ENCODE measurements at places on chromosomes 6 and 20.
A peak's percentile ranks its signal among the peaks of the same experiment; 100 is the strongest.

GRCh38 chr6:91317247-91317835, 730.5 kb upstream of the MAP3K7 start:
- no peak for DNase-seq

DNA sequence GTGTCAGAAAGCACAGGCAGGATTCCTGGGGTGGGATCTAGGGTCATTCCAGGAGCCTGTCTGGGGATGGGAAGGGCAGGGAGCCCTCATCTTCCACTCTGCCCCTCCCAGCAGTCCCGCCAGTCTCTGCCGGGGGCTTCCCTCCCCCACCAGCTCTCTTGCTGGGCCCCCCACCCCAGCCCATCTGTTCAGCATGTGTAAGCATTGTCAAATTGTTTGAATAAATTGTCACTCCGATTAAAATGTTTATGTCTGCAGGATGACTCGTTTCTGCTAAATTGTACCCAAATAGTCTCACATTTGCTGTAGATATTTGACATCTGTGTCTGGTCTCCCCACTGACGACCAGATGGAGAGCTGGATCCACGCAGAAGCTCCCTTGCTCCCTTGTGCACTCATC, 257.6 kb downstream of the ANKRD60 start:
- no peak for DNase-seq

DNA sequence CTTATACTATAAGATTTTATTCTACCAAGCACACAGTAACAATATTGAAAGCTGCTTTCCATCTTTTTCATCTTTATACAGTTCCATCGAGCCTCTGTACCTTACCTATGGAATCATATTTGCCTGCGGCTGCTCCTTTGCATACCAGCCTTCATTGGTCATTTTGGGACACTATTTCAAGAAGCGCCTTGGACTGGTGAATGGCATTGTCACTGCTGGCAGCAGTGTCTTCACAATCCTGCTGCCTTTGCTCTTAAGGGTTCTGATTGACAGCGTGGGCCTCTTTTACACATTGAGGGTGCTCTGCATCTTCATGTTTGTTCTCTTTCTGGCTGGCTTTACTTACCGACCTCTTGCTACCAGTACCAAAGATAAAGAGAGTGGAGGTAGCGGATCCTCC, 89.8 kb downstream of the SLC16A10 start:
- DNase-seq, result no peak

DNA sequence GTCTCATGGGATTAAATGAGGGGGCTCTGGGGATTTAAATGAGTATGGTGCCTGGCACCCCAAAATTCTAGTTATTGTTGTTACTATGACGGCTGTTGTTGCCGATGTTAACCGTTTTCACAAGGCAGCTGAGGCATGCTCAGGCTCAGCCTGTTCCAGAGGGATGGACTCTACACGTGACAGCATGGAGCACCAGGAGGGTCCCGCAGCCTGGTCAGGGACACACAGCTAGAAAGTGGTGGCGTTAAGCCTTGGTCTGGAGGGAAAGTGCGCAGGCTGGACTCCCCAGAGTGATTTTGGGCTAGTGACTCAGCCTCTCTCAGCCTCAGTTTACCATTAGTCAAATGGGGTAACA, 7.0 kb downstream of the FAM110A start:
- DNase-seq, result no peak

GRCh38 chr6:38525888-38526287, 113.8 kb downstream of the BTBD9 start:
- no peak for DNase-seq

DNA sequence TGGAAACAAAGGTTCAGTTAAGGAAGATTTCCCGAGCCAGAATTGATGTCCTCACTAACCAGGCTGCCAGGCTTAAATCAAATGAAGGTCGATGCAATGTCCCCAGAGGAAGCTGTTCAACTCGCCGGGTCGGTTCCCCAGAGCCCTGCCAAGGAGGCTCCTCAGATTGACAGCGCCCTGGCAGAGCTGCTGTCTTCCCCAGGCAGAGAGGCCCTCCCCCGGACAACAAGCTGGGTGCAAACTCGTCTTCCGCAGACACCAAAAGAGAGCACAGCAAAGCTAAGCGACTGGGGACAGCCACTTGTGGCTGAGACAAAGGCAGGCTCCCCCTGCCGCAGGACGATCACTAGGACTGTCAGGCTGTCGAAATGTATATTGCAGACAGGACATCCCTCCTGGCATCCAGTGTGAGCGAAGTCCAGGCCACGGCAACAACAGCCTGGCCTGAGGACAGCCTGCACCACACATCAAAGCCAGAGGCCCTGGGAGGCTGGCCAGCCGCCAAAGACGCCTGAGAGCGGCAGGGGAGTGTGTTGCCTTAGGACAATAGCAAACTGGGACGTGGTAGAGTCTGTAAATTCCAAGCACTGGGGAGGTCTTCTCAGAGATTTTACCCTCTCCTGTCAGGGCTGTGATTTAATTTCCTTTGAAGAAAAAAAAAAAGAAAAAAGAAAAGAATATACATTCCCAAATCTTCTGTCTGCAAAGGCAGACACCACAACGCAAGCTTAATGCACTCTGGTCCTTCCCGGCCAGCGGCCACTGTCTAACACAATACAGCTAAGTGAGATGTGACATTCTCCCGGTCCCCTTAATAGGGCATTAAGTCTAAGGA, 99.1 kb downstream of the HIVEP2 start:
- DNase-seq, result peak; percentile 81

DNA sequence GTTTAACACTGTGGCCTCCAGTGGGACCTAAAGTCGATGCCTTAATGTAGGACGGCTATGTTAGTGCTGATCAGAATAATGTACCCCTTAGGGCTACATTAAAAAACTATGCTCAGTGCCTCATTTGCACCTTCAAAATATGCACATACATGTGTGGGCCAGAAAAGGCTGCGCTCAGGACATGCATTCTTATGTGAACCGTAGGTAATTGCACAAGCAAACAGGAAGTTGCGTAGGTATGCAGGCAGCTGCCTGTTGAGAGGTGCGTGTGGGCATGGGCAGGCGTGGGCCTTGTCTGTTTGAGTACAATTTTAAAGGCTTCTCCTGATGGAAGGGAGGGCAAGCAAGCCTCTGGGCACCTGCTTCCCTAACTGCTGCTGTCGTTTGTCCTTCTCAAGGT, 116.2 kb upstream of the JAG1 start:
- DNase-seq, result no peak

DNA sequence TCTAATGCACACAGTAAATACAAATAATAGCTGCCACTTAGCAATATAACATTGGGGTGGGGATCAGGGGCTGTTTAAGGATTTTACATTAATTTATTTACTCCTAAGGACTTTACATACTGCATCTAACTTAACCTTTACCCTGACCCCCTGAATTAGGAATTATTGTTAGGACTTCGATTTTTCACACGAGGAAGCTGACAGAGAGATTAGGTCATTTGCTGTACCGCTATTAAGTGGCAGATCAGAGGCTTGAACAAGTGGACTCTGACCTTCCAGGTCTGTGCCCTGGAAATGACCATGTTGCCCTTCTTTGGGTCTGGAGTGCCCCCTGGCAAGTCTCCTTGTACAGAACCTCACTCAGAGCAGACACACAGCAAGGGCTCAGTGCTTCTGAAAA, 5.2 kb upstream of the ELMO2 start:
- DNase-seq, result no peak

DNA sequence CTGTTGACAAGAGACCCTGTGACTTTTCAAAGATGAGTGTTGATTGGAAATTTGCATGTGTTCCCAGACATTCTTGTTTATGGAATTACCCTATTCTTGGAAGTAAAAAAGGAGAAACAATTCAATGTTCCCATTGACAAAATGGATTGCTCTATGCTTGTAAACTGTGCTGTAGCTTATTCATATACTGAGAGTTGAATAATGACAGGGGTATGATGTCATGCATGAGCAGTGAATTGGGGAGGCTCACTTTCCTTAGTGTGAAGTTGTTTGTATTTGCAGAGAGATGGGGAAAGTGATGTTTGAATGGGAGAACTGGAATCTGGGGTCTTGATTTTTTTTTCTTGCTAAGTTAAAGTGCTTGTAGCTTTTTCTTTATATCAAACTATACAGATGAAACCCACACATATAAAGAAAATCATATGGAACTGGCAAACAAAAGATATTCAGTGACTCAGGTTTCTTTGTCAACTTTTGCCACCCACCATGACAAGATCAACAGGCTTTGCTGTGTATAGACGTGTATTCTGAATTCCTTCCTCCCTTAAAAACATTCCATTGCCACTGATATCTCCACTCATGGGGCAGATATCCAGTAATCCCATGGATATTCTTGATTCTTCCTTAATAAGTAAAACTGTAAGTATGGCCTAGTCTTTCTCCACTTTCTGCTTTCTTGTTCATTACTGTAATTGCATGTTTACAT, 97.8 kb upstream of the JAG1 start:
- no peak for DNase-seq

- no peak for DNase-seq
Observed at GRCh38 chr6:5325173-5325572, 63.9 kb downstream of the FARS2 start.

GRCh38 chr20:47645632-47646031, 139.6 kb downstream of the SULF2 start:
- DNase-seq, result no peak

GRCh38 chr6:147081076-147081609, 123.1 kb upstream of the STXBP5 start:
- no peak for DNase-seq

DNA sequence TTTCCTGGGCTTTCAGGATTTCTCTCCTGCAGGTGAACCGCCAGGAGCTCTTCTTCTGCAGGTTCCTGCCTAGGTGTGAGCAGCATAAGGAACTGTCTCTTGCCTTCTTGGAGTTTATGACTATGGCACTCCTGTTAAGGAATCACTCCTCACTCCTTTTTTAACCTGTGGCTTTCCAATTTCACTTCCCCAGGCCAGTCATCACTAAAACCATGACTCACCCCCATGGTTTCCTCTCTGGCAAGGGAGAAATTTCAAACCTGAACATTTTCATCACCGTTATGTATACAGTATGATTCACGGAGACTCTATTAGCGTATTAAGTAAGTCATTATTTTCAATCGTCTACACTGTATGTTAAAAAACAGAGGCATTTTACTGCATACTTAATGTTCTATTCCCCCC, 78.2 kb upstream of the ARID1B start:
- DNase-seq, result no peak

- DNase-seq, result no peak
Observed at GRCh38 chr20:17525650-17526049, 5.5 kb downstream of the BFSP1 start.

DNA sequence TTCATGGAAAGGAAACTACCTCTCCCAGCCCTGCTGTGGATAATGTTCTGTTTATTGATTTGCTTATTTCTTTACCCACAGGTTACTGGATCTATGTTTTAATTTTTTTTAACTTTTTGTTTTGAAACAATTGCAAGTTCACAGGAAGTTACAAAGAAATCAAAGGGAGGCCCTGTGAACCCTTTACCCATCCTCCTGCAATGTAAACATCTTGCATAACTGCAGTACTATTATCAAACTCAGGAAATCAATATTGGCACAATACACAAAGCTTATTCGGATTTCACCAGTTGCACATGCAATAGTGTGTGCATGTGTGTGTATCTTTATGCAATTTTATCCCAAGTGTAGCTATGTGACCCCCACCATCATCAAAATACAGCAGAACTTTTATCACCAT, 398.0 kb downstream of the BTBD3 start:
- DNase-seq, result no peak

DNA sequence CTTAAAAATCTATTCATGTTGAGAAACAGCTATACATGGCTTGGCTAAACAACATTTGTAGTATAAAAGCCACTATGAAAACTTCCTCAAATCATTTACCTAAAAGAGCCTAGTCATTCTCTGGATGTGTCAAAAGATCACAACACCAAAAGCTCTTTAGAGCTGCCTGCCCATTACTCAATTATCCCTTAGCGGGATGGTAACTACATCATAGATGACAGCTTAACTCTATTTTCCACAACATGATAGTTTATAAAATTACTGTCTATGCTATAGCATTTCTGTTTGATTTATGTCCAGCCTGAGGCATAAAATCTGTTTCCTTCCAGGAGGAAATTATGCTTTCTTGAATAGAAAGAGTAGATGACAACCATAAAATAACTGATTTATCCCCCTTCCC, 777.6 kb upstream of the HS3ST5 start:
- no peak for DNase-seq

DNA sequence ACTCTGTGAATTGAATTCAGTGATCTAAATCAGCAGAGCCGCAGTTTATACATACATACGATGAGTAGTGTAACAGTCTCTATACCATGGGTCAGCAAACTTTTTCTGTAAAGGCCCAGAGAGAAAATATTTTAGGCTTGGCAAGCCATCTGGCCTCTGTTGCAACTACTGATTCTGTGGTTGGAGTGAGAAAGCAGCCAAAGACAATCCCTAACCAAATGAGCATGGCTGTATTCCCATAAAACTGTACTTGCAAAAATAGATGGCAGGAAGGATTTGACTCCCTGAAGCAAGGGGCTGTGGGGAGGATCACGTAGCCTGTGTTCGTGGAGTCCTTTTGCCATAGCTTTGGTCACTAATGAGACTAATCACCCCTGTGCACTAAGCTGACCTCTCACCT, 17.9 kb upstream of the MOCS1 start:
- DNase-seq, result no peak

Data from coronary artery (tissue), 2 donors.